ENCODE measurements at places on chromosomes 13 and 19.
A peak's percentile ranks its signal among the peaks of the same experiment; 100 is the strongest.

GRCh38 chr19:42596391-42597072, 1.8 kb upstream of the CEACAM8 start:
- no peak for DNase-seq

DNA sequence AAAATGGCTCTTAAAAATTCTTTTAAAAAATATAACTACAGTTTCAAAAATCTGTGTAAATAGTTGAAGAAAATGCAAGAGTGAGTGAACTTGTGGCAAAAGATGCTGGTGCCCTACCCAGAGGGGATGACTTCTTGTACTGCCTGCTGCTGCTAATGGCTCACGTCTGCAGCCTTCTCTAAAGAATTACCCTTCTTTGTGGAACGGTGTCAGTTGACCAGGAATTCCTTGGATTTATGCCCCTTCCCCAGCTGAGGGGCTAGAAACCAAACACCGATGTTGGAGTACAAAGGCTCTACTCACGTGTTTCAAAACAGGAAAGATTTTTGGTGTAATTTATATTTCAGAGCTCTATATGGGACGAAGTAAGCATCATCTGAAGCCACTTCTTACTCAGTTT, 1582.8 kb downstream of the OLFM4 start:
- no peak for DNase-seq

- no peak for DNase-seq
Observed at GRCh38 chr13:109309625-109310363, 476.6 kb downstream of the IRS2 start.

DNA sequence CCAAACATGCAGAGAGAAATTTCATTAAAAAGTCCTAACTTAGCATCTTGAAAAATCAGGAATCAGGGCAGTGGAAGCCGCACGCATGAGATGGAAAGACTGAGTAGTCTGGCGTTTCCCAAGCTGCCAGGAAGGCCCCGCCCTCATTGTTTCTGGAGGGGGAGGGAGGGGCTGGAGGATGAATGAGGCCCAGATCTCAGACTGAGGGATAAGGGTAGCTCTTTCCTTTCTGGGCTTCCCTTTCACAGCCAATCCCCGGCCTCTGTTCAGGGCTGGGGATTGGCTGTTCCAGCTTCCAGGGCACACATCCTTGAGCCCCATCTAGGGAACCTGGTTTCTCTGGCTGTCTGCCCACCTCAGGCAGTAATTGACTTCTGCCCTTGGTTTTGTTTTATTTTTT, 7.3 kb downstream of the C19orf53 start:
- no peak for DNase-seq

GRCh38 chr13:33612641-33613638, 205.0 kb upstream of the RFC3 start:
- no peak for DNase-seq

DNA sequence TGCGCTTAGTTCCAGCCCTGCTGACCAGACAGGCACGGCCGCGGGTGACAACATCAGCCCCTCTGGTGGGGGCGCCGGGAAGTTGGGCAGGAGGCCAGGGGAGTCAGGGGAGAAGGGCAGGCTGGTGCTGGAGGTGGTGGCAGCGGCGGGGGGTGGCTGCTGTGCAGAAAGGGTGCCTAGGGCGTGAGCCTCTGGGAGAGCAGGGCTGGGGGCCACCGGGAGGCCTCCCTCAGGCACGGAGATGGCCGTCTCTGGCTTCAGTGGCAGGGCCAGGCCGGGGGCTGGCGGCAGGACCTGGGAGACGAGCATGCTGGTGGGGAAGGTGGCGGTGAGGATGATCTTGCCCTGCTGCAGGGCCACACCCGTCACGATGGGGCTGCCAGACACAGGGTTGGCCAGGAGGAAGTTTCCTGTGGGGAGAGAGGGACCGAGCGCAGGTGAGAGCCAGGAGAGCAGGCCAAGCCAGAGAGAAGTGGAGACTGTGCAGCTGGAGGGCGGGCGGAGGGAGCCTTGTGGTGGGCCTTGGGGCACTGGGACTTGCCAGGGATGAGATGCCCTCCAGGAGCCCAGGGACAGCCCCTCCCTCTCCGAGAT, 3.3 kb downstream of the SIX5 start:
- DNase-seq: no peak

GRCh38 chr19:58182577-58182988, 278 bp upstream of the ZNF274 start:
- DNase-seq: peak; percentile 82

- DNase-seq: no peak
Observed at GRCh38 chr19:42161616-42162263, 29.5 kb upstream of the POU2F2 start.

GRCh38 chr19:1855828-1856255, 7.5 kb downstream of the KLF16 start:
- no peak for DNase-seq
